Suppressor macrophage (primary cell): ENCODE measurements at places on chromosomes 1 and 21.

GRCh38 chr1:170545476-170545875 is 13.5 kb downstream of the GORAB start:
- DNase-seq: no peak

DNA sequence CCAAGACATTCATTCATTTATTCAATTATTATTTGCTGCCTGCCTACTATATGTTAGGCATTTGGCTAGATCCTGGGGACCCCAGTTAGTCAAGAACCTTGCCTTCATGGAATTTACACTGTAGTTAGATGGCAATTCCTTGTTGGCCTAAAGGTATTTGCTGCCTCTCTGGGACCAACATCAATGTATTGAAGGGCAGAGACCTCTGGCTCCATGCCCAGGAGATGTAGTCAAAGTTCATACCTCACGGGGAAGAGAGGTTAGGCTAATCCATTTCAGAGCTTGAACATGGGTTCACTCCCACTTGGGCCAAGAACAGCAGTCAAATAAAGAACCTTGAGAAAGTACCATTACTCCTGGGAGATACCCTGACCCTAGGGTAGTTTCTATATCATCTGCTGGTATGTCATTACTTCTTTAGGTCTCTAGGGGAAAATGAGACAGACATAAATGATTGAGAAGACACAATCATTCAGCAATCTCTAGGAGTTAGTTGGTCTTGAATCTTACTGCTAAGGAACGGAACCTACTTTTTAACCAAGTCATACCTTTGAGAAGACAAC is 32.0 kb downstream of the SORT1 start:
- DNase-seq: no peak

- peak; percentile 6 for DNase-seq
Observed at GRCh38 chr1:53811414-53811851, 26.7 kb downstream of the NDC1 start.

GRCh38 chr1:150793221-150793620 is 14.8 kb downstream of the CTSK start:
- peak; percentile 80 for DNase-seq

DNA sequence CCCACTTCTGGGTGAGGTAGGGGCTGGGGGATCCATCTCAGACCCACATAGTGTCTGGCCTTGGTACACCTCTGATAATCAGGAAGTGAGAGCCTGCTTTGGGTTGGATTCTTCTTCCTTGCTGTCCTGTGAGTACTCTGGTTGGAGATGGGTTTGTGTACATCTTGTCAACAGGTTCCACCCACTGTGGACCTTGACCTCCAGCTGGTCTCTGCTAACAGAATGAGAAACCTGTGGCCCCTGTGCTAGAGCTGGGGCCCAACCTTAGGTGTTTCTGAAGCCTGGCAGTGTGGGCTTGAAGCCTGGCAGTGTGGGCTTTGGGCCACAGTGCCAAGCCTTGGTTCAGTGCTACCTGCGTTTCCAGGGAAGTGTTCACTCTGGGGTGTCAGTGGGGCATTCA is 2.6 kb downstream of the ZBTB48 start:
- no peak for DNase-seq

GRCh38 chr1:19648689-19649088 is 4.6 kb downstream of the NBL1 start:
- DNase-seq: no peak
